Fibroblast of skin of back (primary cell): ENCODE measurements at places on chromosomes 1 and 21.

DNA sequence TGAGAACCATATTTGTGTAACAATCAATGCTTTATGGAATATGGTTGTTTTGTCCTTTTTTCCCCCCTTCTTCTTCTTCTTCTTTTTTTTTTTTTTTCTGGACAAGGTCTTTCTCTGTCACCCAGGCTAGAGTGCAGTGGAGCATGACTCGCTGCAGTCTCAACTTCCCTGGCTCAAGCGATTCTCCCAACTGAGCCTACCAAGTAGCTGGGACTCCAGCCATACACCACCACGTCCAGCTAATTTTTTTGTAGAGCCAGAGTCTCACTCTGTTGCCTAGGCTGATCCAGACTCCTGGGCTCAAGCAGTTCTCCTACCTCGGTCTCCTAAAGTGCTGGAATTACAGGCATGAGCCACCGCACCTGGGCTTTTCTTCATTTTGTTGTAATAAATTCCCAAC, 86.7 kb downstream of the FMN2 start:
- no peak for DNase-seq

DNA sequence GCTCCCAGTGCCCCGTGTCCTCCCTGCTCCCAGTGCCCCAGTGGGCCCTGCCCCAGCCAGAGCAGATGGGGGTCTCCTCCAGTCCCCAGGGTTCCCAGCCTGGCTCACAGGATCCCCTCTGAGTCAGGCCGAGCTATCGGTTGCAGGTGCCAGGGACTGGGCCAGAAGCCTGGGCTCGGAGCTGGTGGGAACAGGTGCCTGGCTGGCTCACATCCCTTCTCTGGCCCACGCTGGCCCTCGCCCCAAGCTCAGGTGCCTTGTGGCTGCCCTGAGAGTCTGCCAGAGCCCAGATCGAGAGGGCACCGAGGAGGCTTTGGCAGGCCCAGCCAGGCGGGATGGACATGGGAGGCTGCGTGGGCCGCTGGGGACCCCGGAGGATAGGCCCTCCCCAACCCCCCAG, 18.9 kb downstream of the PLCH2 start:
- no peak for DNase-seq

DNA sequence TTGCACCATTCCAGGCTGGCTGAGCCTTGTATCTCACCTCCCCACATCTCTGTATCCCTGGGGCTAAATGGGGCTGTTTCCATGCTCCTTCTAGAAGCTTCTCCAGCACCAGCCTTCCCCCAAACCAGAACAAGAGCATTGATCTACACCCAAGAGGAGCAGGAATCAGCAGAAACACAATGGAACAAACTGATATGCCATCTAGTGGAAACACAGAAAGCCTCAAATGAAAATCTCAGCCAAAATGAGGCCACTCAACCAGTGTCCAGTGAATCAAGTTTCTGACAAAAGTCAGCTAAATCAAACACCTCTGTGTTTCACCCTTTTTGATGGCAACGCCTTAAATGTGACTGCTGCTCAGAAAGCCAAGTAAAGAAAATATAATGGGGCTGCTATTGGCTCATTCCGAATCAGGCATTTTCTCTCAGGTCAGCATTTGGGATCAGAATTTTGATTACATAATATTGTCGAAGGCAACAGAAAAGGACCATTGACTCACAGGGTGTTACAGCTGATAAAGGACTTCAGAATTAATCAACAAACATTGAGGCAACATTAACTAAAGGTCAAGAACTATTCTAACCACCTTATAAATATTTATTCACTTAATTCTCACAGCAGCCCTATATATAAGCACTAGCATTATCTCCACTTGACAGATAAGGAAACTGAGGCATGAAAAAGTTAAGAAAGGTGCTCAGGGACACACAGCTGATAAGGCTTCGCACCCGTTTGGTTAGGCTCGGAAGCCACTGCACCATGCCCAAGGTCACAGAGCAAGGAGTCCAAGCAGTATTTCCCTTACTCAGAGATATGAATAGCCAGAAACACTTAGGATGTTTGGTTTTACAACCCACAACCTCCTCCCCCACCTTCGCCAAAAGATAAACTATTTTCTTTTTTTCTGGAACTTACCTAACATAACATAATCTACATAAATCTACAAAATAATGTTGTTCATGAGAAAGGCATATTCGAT, 85.8 kb upstream of the KCNJ15 start:
- peak; percentile 48 for DNase-seq

DNA sequence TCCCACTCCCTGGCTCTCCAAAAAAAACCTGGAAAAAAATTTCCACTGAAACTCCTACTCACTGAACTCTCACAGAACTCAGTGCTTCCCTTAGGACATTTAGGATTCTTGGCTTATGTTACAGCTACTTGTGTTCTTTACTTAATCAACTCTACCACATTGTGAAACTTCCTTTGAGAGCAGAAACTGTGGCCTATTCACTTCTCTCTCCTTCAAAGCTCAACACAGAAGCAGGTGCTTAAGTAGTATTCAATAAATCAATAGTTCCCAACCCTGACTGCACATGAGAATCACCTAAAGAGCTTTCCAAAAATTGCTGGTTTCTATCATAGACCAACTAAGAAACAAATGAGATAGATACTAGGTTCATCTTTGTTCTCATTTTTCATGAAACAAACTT, 67.9 kb upstream of the DMRTA2 start:
- no peak for DNase-seq

DNA sequence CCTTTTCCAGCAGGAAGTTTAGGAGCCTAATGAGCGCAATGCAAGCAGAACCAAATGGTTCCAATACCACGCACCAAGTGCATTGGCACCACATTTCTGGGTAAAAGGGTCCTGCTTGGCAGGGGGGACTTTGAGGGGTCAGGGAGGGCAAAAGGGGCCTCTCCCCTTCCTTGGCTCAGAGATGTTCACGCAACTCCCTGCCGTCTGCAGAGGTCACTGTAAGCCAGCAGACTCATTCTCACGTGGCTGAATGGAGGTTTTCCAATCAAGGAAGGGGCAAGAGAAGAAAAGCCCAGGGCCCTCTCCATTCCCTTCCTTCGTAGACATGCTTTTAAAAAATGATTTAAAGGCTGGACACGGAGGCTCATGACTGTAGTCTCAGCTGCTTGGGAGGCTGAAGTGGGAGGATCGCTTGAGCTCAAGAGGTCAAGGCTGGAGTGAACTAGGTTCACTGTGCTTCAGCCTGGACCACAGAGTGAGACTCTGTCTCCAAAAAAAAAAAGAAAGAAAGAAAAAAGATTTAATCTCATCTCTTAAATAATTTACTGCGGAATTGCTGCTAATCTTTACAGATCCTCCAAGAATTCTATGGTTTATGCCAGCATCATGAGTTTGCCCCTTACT, 80.3 kb downstream of the RUNX3 start:
- no peak for DNase-seq

- DNase-seq = no peak
Measured at GRCh38 chr1:30264672-30265025, 458.7 kb downstream of the MATN1 start.

DNA sequence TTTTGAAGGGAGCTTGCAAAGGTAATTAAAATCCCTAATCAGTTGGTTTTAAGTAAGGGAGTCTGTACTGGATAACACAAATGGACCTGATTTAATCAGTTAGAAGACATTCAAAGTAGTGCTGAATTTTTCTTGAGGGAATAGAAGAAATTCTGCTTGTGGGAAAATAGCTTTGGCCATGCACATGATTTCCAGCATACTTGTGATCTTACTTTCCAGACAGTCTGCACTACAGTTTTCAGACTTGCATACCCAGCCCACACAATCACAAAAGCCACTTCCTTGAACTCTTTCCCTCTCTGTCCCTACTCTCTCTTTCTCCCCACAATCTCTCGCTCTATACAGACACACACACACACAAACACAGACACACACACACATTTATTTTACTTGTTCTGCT, 852.1 kb downstream of the PLA2G4A start:
- peak; percentile 78 for DNase-seq

DNA sequence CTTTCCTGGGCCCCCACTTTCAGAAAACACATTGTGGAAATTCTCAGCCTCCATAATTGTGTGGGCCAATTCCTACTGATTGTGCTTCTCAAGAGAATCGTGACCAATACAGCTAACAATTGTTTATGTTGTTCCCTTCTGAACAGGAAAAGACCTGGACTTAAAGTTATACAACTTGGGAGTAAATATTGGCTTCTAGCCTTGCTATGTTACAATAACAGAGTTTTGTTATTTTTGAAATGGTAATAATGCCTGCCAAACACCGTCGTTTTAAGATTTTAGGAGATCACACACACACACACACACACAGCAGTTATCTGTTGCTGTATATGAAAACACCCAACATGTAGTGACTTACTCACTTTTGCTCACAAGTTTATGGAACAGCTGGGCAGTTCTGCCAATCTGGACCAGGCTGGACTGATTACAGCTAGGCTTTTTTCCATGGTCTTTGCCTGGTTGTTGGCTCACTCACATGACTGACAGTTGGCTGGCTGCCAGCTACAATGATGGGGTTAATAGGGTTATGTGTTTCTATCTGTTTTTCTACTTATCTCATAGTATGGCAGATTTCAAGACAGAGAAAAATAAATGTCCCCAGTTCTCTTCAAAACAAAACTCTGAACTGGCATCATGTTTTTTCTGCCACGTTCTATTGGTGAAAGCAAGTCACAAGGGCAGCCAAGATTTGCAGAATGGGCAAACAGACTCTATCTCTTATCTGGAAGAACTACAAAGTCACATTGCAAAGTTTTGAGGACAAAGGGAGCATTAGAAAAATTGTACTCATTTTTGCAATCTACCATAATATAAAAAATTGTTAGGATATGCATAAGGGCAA, 447.5 kb downstream of the NEGR1 start:
- no peak for DNase-seq

DNA sequence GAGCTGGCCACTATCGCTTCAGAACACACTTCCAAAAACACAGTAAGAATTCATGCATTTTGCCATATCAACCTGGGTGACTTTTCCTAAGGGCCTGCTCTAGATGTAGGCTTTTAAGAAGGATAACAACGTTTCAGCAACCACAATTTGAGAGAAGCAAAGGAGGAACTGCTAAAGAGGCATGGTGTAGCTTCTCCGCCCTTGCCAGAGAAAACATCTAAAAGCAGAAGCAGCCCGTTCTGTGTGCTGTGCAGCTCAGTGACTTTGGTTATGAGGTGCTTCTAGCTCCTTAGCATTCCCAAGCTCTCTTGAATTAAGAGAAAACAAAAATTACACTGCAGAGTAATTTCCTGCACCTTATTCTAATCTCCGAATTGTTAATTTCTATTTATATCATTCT, 2.7 kb downstream of the PER3 start:
- no peak for DNase-seq

DNA sequence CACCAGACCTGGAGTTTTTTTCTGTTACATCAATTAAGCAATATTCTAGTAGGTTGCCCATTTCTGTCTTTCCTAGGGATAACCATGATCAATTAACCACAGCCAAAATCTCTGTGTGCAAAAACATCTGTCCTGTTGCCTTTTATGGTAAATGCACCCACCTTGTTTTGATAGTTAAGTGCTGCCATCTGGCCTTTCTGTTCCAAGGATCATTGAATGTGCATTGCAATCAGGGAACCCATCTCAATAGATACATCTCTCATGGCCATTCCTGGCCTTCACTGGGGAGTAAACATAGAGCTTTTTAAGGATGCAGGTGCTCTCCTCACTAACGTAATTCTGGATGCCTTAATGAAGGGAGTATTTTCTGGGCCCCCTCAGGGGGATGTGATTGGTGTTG, 111.8 kb upstream of the KIAA1614 start:
- DNase-seq = no peak

- DNase-seq = no peak
Measured at GRCh38 chr1:201396861-201397464, 2.2 kb downstream of the LAD1 start.

GRCh38 chr1:222557148-222557547, 9.2 kb upstream of the HHIPL2 start:
- peak; percentile 63 for DNase-seq
